ENCODE measurements at places on chromosomes 11 and 22.
A peak's percentile ranks its signal among the peaks of the same experiment; 100 is the strongest.

DNA sequence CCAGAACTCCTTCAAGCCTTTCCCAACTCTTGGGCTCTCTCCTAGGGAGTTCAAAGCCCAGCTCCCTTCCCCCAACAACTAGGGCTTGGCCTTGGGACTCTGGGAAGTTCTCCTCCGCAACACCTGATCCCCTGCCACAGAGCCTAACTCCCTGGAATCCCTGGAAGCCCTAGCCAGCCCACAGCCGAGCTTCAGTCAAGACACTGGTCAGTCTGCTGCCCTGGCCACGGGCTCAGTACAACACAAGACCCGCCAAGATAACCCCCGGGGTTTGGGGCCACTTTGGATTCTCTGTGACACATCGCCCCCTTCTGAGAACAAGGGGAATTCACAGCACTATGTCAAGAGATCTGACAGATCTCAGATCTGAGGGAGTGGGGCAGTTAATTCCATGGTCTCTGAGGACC lies 58.3 kb downstream of the SLC22A12 start:
- peak; percentile 24 for DNase-seq

DNA sequence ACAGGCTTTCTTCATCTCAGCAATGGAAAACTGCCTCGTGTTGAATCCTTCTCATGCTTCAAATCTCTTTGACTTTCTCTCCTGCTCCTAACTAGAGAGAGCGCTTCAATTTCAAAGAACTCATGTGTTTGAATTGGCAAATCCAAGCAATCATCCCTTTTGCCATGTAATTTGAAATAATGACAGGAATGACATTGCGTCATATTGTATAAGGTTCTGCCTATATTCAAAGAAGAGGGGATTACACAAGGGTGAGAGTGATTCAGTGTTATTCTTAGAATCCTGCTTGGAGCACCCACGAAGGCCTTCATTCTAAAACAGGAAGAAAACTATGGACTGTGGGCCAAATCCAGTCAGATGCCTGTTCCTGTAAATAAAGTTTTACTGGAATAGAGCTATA lies 720.6 kb downstream of the JRKL start:
- DNase-seq = no peak

GRCh38 chr11:100403816-100404215 lies 283.3 kb upstream of the ARHGAP42 start:
- no peak for DNase-seq

DNA sequence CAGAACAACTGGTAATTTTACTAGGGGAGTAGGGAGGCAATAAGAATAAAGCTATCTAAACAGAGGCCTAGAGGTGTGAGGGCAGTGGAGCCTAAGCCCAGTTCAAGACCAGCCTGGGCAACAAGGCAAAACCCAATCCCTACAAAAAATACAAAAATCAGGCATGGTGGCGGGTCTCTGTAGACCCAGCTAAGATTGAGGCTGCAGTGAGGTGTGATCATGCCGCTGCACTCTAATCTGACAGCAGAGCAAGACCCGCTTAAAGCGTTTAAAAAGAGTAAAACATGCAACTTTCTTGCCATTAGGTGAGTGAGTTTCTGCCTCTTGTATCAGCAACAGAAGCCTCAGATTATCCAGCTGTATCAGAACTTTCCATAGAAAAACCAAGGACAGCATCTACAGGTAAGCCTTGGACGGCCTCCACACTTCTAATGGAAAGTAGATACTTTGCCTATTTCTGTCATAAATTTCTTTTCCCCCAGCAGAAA lies 12.1 kb downstream of the TAF1D start:
- DNase-seq = no peak

GRCh38 chr11:125978778-125979407 lies 33.0 kb downstream of the VSIG10L2 start:
- DNase-seq = no peak

DNA sequence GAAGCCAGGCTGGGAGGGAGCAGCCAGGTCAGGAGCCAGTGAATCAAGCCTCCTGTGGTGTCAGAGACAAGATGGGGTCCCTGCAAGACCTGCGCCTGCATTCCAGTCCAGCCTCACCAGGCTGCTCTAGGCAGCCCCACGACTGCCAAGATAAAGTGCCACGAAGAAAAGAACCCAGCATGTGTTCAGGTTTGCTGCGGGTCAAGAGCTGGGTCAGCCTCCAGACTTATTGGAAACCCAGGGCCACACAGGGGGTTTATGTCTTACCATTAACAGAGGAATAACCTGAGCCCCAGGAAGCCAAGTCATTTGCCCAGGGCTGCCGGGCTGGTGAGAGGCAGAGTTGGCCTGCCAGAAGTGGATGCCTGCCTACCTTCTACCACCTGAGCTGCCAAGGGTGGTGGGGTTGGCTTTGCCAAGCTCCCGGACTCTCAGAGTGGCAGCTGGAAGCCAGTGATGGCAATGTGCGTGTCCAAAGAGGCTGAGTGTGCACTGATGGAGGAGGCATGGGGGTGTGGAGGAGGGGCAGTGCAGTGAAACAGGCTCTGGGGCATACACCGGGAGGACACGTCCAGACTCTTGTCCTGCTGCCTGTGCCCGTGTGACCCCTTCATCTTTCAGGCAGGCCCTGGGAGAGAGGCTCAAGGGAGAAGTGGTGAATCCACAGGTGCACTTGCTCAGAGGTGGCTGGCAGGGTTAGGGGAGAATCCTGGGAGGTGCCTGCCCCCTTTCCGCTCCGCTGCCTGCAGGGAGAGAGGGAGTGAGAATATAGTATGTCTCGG lies 1.7 kb downstream of the RASD2 start:
- DNase-seq = no peak

DNA sequence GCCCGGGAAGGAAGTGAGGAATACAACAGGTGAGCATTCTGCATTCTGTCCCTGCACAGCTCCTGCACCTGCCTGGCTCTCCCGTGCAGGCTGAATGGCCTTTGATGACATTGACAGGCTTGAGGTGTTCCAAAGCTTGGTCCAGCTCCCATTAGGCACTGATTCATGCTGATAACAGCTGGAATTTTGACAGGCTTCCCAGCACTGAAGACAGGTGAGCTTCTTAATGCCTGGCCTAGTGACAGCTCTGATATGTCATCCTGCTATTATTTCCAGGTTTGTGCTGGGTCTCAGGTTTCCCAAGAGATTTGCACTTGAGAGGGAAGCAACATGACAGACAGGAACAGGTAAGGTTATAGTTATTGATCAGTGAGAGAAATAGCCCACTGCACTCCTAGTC lies 58.0 kb upstream of the MTNR1B start:
- no peak for DNase-seq

GRCh38 chr11:117744471-117745150 lies 52.4 kb downstream of the DSCAML1 start:
- no peak for DNase-seq

GRCh38 chr11:662689-663274 lies 25.7 kb downstream of the DRD4 start:
- DNase-seq = peak; percentile 68

GRCh38 chr11:120391854-120392253 lies 55.6 kb downstream of the ARHGEF12 start:
- no peak for DNase-seq

GRCh38 chr22:40348025-40348658 lies 1.8 kb downstream of the ADSL start:
- DNase-seq = peak; percentile 84

GRCh38 chr11:34620820-34621792 lies at the start of gene EHF:
Gene EHF, plus strand, starts transcription at chr11:34621093. Its CDS starts 21,538 bp downstream, at chr11:34642631.
- DNase-seq = no peak
